ENCODE measurements at places on chromosomes 4 and X.
A peak's percentile ranks its signal among the peaks of the same experiment; 100 is the strongest.

GRCh38 chrX:153924149-153924861 is 1.8 kb downstream of the ARHGAP4 start:
- DNase-seq: no peak

- no peak for DNase-seq
Measured at GRCh38 chr4:157700898-157701694, 471.7 kb downstream of the GASK1B start.

- no peak for DNase-seq
Measured at GRCh38 chrX:44529310-44529709, 13.3 kb downstream of the FUNDC1 start.

DNA sequence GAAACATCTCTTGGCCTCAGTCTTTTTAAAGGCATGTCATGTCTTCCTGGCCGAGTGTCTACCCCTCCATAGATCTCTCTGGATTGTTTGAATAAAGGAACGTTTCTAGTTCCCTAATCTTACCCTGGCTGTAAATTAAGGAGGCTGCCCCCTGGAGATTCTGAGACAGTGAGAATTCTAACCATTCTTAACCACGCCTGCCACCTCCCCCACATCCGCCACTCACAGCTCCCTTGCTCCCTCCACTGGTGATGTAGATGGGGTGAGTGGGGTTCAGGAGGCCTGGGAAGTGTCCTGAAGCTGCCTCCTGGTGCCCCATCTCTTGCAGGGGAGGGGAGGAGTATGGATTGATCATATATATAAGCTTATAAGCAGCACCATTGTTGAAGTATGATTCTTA is 48.0 kb upstream of the TRIM2 start:
- no peak for DNase-seq

DNA sequence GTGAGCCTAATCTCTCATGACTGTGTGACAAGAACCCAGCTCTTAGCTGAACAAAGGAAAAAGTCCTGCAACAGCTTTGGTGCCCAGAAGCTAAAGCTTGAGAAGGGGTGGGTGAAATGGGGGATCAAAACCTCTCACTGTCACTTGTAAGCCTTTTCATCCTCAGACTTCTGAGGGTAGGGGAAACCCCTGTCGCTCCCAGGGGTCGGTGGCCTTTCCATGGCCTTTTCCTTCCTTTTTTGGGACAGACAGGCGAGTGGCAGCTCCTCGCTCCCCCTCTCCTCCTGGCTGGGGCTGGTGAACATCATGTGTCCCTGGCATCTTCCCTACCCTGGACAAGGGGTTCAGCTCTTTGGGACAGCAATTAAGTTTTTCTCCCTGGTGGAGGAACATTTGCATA is 78.2 kb downstream of the FAM47A start:
- DNase-seq: no peak

DNA sequence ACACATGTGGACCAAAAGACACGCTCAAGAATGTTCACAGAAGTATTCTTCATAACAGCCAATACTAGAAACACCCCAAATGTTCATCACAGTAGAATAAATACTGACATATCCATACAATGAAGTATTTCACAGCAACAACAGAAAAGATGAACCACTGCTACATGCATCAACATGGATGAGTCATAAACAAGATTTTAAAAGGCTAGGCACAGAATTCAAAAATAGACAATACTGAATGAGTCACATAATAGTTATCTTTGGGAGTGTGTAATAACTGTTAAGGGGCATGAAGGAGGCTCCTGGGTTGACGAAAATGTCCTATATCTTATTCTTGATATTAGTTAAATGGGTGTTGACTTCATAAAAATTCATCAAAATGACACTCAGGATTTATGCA is 43.5 kb downstream of the CLOCK start:
- no peak for DNase-seq

- DNase-seq: no peak
Measured at GRCh38 chr4:144788469-144788868, 142.5 kb downstream of the HHIP start.

- peak; percentile 95 for DNase-seq
Measured at GRCh38 chrX:48891402-48892288, 5.9 kb downstream of the TIMM17B start.

- DNase-seq: no peak
Measured at GRCh38 chr4:57374866-57375595, 264.8 kb upstream of the IGFBP7 start.

DNA sequence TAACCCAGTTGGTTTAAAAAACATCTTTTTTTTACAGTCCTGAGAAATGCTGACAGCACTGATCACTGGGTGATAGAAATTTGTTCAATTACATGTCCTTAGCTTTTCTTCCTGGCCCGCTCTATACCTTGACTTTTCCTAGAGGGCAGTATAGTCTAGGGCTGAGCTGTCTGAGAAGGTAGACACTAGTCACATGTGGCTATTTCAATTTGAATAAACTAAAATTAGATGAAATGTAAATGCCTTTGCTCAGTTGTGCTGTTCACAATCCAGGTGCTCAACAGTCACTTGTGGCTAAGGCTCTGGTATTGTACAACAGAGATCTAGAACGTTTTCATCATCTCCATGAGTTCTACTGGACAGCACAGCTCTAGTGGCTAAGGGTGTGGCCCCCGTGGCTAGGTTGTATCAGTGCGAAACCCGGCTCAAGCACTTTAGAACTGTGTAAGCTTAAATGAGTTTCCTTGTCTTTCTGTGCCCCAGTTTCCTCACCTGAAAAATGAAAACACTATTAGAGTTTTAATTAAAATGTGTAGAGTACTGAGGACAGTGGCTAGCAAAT is 111.6 kb upstream of the WDR17 start:
- DNase-seq: no peak

GRCh38 chr4:183399126-183399522 is 45.3 kb upstream of the CDKN2AIP start:
- no peak for DNase-seq

DNA sequence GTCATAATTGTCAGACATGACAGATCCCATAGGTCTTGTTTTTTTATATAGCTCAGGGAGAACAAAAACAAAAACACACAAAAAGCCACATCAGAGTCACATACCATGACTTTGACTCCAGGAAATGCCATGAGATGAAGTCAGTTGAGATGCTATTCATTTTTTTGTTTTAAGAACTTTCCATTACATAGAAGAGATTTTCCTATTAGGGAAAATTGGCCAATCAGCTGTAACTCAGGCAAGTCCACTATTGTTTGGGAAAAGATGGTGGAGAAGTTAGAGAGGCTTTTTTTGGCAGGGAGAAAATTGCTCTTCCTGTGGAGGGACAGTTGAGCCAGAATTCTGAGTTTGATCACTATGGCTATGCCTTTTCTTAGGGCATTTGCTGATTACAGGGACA is 72.6 kb downstream of the SMARCA5 start:
- DNase-seq: no peak

GRCh38 chrX:115940888-115941332 is 229.6 kb upstream of the AGTR2 start:
- no peak for DNase-seq

GRCh38 chr4:153639833-153640802 is 44.0 kb upstream of the TLR2 start:
- DNase-seq: no peak

- DNase-seq: no peak
Measured at GRCh38 chr4:168876106-168876505, 133.9 kb downstream of the CBR4 start.

DNA sequence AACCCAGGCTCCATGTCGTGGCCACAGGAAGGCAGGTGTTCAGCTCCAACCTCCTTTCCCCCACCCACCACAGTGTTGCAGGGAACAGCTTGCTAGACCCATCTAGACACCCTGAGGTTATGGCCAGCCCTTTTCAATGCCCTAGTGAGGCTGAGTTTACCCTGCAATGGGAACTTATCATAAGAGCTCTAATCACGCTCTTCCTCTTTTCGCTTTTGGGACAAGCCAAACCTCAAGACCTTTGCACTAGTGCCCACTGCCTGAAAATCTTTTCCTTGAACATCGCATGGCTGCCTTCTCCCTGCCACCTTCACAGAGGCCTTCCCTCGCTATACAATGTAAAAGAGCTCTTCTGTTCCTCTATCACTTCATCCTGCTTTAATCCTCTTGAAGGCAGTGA is 2.4 kb upstream of the FGFBP2 start:
- DNase-seq: no peak

DNA sequence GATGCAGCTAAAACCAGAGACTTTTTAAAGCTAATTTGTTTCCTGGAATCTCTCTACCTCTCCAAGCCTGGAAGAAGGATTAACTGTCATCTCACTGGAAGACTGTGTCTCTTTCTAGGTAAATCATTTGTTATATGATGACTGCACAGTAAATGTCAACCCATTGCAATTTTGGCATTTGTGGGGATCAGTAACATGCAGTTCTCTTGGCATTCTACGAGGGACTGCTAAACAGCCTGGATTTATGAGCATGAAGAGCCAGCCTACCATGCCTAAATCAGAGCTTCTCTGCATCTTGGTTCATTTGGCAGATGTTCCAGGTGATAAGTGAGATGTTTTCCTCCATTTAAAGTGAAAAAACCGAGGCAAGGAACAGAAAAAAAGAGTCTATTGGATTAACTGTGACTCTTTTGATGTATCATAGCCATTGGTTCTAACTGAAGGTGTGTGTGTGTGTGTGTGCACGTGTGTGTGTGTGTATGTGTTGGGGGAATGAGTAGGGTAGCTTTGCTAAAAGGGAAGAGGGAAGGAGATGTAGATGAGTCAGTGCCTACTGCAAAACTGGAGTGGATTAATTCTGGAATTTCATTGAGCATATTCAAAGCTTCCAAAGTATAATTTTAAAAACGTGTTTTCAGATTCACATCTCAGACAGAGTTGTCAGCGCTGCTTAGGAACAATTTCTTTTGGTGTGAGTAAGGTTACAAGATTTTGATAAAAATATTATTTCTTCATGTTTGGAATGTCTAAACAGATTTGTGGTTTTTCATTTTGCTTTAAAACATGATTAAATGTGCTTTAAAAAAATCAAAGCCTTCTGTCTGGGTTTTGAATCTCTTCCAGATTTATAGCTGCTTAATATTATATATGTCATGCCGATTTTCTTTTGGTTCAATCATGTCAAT is 123.2 kb upstream of the LNX1 start:
- no peak for DNase-seq

DNA sequence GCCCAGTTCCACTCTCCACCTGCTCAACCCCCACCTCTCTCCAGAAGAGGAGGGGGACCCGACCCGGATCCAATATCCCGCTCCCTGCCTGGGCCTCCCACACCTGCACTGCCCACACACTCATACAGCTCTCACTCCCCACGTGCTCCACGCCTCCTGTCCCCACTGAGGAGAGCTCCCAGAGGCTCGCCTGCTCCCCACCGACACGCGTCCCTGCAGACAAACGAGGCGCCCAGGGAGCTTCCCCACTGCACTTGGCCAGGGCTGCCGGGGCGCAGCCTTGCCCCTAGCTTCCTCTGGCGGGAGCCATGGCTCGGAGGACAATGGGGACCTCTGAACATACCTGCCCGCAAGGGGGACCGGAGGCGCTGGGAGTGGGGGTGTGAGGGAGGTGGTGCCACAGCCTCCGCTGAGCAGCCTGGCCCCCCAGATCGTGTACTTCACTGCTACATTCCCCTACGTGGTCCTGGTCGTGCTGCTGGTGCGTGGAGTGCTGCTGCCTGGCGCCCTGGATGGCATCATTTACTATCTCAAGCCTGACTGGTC is 5.0 kb downstream of the SLC6A8 start:
- DNase-seq: no peak

DNA sequence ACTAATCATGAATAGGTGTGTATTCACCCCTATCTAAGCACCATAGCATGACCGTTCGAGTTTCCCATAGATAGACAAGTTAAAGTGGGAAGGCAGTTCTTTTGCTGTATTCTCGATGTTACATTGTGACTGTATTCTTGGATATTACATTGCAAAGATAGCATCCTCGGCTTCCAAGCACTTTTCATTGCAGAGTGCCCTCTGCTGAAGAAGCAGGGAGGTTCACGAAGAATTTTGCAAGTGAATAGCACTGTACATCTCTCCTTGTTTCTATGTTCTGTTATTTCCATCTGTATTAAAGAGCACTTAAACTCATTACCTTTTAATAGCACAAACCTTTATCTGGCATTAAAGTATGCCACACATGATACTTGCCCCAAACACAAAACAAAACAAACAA is 426.7 kb upstream of the ARX start:
- DNase-seq: no peak

GRCh38 chrX:131565909-131566308 is 22.0 kb downstream of the OR13H1 start:
- no peak for DNase-seq

DNA sequence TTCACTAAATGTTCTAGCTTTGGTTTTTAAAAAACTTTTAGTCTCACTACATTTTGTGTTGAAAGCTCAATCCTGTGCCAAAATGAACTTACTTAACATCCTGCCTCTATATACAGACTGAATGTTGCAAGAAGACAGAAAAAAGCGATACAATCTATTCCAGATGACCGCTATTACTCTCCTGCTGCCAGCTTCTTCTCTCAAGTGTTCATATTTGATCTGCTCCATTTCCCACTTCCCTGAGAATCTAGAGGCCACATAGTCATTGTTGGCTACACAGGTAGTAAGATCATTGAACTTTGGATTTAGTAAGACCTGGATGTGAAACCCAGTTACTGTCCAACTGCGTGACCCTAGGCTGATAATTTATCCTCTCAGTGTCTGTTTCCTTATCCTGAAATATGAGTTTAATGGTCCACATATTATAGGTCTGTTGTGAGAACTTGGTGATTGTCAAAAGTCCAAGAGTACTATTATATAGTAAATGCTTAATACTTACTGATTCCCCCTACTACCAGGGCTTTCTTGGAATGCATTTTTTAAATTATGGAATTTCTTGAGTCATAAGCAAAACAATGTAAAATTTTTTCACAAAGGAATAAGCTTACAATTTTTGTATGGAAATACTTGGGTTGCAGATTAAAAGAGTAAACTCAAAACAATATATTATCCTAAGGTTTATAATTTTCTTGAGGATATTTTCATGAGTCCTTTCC is 976.8 kb upstream of the ADGRL3 start:
- no peak for DNase-seq

DNA sequence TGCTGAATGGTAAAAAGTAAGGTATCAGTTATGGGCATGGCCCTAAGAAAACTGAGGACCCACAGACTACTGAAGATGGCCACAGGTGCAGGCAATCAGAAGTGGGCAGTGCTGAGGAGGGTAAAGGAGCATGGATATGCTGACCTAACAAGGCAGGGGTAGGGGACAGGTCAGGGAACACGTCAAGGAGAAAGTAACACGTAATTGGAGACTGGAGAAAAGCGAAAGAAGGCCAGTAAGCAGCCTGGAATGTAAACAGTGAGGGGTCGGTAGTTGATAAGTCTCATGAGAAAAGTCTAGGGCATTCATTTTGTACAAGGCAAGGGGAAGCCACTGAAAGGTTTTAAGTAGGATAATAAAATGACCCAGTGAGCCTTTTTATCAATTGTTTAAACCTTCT is 153.3 kb downstream of the PRDM5 start:
- DNase-seq: no peak

All from esophagus muscularis mucosa (tissue), 4 donors.